IMR-90 (cell line): ENCODE measurements at places on chromosomes 6 and 20. TPM values are rescaled to one million over a fixed set of nuclear protein-coding genes. Genes with fewer than 3 reads are reported as not detected.

Gene MLIP
- total RNA-seq, result not detected in 2 replicates

- no peak for DNase-seq
These were observed 123.3 kb upstream of the PHACTR3 start for GRCh38 chr20:59481067-59481466.

- peak; percentile 50 for DNase-seq
These were observed 57.2 kb upstream of the IRAK1BP1 start for GRCh38 chr6:78810146-78810545.

- no peak for DNase-seq
These were observed 32.5 kb downstream of the GNAS start for GRCh38 chr20:58884966-58885365.

DNA sequence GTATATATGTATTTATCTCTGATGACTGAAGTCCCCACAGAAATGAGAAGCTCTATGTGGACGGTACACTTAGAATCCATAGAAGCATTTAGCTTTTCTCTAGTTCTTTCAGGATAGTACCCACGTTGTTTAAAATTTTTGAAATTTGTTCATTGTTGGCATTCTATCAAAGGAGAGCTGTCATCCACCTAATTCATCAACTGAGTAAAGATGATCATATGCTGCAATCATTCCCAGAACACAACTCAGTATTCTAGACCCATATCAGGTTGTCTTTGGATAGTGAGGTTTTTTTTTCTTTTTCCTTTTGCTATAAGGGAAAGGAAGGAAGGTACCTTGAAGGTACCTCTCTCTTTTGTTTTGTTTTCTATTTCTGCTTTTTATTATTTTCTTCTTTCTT, 9.3 kb downstream of the SERAC1 start:
- DNase-seq, result peak; percentile 62

DNA sequence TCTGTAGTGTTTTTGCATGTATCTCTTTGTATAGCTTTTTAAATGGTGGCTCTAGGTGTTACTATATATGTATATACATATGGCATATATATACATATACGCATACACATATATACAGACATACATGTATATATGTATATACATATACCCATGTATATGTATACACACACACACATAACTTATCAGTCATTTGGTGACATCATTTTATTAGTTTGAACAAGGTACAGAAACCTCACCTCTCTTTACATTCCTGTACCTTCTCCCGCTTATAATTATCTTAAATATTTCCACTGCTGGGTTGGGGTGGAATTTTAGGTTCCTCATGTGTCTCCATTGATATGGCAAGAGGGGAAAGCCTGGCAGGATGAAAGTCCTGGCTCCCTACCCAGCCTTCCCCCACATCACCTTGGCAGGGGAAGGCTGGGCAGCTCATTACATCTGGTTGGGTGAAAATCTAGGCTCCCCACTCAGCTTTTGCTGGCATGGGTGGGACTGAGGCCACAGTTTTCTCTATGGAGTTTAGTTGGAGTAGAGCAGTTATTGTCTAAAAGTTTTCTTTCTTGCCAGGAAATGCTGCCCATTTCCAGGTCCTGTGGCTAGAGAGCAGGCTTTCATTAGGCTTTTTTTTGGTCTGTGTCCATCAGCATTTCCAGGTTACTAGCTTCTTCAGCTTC, 7.6 kb downstream of the GLO1 start:
- DNase-seq, result no peak

- no peak for DNase-seq
These were observed 6.4 kb upstream of the COL9A1 start for GRCh38 chr6:70309243-70309642.

DNA sequence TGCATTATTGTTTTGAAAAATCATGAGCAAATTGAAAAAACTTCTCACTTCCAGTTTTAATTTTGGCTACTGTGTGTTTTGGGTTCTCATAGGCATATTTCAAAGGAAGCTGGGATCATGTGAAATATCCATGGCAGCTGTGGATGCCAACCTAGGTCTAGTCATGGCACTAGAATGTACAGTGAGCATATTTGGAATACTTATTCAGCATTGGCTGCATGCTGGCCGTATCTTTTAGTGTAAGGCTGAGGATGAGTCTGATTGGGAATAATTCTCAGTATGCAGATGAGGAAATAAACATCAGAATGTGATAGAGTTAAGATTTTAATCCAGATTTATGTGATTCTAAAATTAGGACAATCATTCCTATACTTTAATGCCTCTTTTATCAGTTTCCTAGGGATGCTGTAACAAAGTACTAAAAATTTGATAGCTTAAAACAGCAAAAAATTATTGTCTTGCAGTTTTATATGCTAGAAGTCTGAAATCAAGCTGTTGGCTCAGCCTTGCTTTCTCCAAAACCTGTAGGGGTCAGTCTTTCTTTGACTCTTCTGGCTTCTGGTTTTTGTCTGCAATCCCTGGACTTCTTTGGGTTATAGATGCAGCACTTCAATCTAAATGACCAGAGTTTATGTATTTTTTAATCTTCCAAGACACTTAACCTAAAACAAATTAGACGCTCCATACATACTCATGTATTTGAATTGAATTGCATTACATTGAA, 37.7 kb upstream of the DEFB112 start:
- DNase-seq, result peak; percentile 78

- DNase-seq, result no peak
These were observed 71.0 kb downstream of the JPH2 start for GRCh38 chr20:44115762-44116644.

DNA sequence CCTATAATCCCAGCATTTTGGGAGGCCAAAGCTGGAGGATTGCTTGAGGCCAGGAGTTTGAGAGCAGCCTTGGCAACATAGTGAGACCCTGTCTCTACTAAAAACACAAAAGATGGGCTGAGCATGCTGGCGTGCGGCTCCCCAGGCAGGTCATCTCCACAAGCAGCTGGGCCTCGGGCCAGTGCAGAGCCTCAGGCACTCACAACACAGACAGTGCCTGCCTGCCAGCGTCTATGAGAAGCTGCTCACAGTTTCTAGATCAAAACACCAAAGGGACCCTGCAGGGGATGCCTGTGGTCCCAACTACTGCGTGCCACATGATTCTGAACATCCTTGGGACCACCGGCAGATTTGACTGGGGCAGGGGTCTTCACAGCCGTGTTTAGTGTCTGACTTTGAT, 59.4 kb downstream of the GINS1 start:
- no peak for DNase-seq

Gene LST1
- total RNA-seq, result not detected in 2 replicates

- no peak for DNase-seq
These were observed 465.2 kb downstream of the PHF3 start for GRCh38 chr6:64100702-64101303.

DNA sequence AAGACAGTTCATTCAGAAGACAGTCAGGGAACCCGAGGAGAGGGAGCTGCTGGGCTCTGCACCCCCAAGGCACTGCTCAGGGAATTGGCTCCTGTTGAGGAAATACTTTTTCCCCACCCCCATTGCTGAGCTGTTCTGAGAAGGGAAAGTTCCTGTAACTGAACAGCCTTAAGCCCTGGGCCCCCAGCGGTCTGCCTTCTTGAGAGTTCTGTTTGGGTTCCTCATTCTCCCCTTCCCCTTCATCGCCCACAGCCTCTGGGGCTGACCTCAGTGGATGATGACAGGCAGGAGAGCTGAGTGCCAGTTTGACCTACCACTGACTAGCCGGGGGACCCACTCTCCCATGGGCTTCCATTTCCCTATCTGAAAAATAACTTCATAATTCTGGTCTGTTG, 10.7 kb downstream of the HCK start:
- DNase-seq, result no peak

Gene VNN1
- total RNA-seq, result not detected in 2 replicates

- DNase-seq, result peak; percentile 100
These were observed 79.8 kb downstream of the KIF13A start for GRCh38 chr6:17907406-17908229.

GRCh38 chr20:54706581-54706980, 231.2 kb downstream of the DOK5 start:
- no peak for DNase-seq

DNA sequence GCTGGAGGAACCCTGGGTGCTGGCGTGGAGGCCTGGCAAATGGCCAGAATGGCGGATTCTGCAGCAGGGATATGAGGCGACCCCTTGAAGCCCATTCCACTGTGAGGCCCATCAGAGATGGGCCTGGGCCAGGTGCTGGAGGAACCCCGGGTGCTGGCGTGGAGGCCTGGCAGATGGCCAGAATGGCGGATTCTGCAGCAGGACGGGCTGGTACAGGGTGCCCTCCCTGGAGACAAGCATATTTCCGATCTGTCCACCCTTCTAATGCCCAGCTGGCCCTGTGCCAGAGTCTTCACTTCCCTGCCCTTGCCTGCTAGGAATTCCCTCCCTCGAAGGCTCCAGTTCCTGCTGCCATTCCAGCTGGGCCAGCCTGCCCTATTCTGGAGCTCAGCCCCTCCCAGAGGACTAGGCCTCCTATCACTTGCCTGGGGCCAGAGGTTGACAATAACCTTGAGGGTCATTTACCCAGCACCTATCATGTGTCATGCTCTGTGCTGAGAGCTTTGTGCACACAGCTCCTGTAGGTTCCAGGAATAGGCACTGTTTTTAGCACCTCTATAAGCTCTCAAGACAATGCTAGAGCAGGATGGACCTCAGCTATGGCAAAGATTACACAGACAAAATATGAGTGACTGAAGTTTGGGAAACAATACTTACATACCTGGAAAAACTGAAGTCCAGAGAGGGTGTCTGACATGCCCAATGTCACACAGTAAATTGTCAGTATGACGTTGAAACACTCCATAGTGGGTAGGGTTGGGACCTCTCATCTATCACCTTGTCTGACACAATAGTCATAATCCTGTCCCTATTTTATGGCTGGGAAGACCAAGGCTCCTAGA, 21.4 kb downstream of the SUN5 start:
- DNase-seq, result no peak

DNA sequence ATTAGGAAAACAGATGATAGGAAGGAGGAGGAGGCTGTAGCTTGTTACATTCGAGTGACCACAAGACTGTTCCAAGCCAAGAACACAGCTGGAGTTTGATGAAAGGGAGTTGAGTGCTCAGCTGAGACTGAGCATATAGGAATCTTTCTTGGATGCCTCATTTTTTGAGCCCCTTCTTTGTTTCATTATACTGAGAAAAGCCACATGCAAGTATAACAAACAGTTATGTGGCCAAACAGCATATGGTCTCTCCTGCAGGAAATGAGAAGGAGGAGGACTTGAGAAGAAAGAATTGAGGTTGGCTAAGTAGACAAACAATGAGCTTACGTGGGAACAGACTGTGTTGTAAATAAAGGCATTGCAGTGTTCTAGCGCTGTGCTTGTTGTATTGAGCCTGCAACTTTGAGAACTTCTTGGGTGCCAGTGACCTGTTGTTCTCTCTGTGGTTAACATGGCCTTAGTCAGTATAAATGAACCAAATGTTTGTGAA, 78.3 kb downstream of the AKAP7 start:
- peak; percentile 61 for DNase-seq

Gene LIN28B
- not detected in 2 replicates for total RNA-seq

GRCh38 chr6:83709748-83710050, 798 bp upstream of the SNAP91 start:
- no peak for DNase-seq

DNA sequence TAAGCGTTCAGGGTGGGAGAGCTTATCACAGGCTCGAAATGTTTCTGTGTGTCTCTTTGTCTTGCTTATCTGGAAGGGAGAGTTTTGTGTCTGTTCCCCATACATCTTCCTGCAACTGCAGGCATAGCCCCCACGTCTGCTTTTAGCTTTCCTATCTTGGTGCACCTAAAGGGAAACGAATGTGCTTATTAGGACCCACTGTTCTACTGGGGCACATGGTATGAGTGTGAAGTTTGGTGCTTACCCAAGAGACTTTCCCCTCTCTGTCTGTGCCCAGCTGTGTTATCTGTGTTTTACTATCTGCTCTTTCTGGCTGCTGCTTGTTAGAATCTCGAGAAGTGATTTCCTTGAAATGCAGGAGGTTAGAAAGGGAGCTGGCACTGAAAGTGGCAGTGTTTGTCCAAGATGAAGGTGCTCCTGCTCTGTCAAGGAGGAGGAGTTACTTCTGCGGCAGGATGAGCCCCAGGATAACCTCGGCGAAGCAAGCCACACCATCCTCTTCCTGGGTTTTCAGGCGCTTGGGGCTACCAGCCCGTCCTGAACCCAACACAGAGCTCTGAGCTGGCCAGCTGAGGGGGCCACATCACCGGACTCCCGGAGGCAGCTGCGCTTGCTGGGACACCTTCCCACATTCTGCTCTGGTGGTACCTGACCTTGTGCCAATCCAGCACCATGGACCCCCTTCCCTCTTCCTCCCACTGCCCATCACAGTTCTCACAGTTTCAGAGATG, 23.4 kb downstream of the DYNLT1 start:
- DNase-seq, result no peak

Gene HCK
- total RNA-seq, result not detected in 2 replicates

GRCh38 chr20:33281550-33282146, 1.4 kb upstream of the BPIFB1 start:
- DNase-seq, result no peak

- DNase-seq, result no peak
These were observed 157.9 kb downstream of the SLC24A3 start for GRCh38 chr20:19370076-19371075.

GRCh38 chr6:3838992-3839867, 9.9 kb upstream of the FAM50B start:
- DNase-seq, result peak; percentile 57

DNA sequence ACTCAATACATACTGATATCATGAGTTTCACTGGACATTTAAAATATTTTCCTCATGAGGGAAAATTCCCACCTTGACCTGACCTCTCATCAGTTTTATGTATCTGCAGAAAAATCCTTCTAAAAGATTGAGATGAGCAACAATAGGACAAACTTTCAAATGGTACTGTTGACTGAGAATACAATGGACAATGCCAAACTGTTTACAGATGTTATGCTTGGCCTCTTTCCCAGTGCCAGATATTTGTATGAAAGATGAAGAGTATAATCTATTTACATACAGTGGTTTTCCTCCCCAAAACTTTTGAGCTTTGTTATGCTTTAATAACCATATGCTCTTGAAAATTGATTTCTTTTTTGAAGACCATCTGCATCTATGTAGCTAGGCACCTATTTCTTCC, 245.1 kb upstream of the RSPO3 start:
- DNase-seq, result no peak

GRCh38 chr20:60317401-60317800, 359.2 kb downstream of the CDH26 start:
- DNase-seq, result no peak

DNA sequence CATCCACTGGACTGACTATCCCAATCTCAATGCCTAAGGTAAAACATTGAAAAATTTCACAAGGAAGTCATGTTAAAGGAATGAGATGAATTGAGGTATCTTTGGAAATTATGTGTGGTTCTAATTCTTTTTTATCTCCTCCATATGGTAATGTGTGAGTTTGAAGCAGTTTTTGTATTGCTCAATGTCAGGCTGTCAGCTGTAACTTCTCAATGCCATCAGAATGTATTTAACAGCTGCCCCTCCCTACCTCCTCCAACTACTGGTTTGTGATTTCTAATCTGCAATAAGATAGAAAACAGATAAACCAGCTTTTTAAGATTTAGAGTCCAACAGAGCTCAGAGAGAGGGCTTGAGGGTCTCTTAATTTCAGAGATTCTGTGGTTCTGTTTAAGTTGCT, 1005.8 kb upstream of the ADGRB3 start:
- peak; percentile 1 for DNase-seq

Gene TTLL9
- not detected in 2 replicates for total RNA-seq

- no peak for DNase-seq
These were observed 19.7 kb downstream of the CD40 start for GRCh38 chr20:46137816-46138215.

GRCh38 chr6:17161076-17161475, 59.2 kb downstream of the STMND1 start:
- no peak for DNase-seq

Gene RIPPLY2
- total RNA-seq, result not detected in 2 replicates
